ENCODE measurements at places on chromosomes 13 and 19.

- DNase-seq, result no peak
Observed at GRCh38 chr13:90680826-90681225, 666.7 kb upstream of the MIR17HG start.

GRCh38 chr19:12946092-12946721 lies 545 bp downstream of the RAD23A start:
- no peak for DNase-seq

DNA sequence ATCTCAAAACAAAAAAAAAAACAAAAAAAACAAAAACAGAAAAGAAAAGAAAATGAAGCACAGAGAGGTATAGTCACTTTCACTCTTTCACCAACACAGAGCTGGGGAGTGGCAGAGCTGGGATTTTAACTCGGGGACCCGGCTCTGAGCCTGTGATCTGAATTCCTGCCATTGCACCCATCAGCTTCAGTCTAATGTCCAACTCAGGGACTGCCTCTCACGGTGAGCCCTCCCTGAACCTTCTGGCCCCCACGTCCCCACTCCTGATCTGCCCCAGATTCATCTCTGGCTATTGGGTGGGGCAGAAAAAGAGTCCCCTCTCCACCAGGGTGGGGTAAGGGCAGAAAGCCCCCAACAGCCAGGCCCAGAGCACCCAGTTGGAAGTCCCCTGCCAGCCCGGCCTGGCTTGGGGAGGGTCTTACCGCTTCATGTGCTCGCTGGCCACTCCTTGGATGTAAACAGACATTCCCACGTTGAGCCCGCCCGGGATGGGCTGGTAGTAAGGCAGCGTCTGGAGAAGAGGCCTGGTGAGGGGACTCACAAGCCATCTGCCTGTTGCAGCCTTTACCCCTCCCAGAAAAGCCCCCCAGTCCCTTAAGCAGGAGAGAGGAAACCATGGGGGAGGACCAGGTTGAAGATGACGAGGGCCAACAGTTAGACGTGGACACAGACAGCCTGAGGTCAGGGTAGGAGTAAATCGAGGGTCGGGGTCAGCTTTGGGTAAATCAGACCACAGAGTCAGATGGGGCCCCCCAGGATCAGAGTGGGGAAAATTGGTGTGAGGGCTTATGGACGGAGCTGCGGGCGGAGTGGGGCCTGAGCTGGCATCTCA lies 520 bp downstream of the LGALS4 start:
- no peak for DNase-seq

GRCh38 chr19:13127811-13128575 lies 9.9 kb downstream of the NACC1 start:
- no peak for DNase-seq

DNA sequence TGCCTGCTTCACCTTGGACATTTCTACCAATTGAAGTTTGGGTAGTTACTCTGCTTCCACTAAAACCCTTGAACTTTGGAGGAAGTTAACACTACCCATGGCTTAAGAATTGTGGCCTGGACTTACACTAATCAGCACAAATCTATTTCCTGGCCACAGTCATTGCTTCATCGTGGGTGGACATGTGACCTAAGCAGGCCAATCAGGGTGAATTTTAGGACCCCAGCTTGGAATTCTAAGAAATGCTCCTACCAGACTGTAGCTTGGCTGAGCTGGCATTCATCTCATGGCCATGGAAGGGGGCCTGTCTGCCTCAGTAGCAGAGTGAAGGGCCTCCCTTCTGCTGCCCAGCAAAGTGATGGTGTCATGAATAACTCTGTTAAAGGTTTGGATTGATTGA lies 58.3 kb upstream of the SLC15A1 start:
- no peak for DNase-seq

- DNase-seq, result no peak
Observed at GRCh38 chr13:24265453-24265852, 43.9 kb upstream of the C1QTNF9 start.

GRCh38 chr13:44110091-44110621 lies 230.5 kb downstream of the LACC1 start:
- DNase-seq, result peak; percentile 54

- no peak for DNase-seq
Observed at GRCh38 chr13:41660411-41660810, 203.1 kb downstream of the RGCC start.
